ENCODE measurements at places on chromosomes 16 and 17.

- DNase-seq = no peak
Measured at GRCh38 chr17:5027916-5028315, 7.3 kb downstream of the SLC52A1 start.

DNA sequence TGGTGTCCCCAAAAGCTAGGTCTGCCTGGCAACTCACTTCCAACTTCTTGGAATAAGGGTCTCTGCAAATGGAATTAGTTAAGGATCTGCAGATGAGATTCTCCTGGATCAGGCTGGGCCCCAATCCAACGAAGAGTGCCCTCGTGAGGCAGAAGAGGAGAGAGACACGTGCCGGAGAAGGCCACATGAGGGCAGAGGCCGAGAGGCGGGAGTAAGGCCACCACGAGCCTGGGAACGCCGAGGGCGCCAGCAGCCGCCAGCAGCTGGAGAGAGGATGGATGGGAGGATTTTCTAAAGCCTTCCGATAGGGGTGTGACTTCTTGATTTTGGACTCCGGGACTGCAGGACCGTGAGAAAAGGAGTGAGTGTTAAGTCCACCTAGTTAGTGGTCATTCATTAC lies 76.3 kb downstream of the JPH3 start:
- no peak for DNase-seq

DNA sequence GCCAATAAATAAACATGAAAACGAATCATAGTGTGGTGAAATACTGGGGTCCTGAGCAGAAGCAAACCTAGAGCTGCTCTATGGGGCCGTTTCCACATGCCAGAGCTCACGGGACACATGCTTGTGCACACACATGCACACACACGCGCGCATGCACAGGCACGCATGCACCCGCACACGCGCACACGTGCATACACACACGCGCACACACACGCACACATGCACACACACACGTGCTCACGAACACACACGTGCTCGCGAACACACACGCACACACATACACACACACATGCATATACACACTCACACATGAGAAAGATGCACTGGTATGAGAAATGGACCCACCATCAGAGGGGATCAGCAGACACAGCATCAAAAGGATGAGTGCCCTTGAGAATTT lies 52.2 kb upstream of the DNAJA2 start:
- DNase-seq = no peak

GRCh38 chr16:84434800-84435199 lies 66.5 kb downstream of the ATP2C2 start:
- no peak for DNase-seq

GRCh38 chr17:15121426-15121825 lies 143.7 kb downstream of the PMP22 start:
- no peak for DNase-seq

DNA sequence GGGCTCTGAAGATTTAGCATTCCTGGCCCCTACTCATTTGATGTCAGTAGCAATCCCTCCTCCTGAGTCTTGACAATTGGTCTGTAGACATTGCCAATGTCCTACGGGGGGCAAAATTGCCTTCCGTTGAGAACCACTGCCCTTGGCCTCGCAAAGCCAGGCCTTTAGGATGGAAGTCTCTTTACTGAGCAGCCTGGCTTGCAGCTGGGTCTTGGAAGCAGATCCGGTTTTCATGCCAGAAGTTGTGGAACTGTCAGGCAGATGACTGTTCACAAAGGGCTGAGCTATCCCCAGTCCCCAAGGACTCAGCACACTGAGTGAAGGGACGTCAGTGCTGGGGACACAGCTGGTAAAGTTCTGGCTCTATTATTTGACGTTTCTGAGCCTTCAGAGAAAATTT lies 83.2 kb downstream of the WSCD1 start:
- no peak for DNase-seq

DNA sequence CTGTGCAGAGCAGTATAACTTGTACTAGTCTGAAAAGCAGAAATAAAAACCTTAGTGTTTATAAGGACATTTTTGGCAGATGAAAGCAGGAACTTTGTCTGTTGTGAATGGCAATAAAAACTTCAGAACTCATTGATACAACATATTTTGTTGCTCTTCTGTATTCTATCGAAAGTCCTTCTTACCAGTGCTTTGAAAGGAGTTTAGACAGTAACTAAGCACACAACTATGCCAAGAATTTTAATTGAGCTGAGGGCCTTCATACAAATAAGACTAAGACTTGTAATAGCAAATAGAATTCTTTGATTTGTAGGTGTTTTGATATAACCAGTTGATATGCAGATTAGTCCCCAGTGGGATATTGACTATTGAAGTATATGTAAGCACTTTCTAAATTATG lies 308.4 kb downstream of the ZFHX3 start:
- DNase-seq = no peak

DNA sequence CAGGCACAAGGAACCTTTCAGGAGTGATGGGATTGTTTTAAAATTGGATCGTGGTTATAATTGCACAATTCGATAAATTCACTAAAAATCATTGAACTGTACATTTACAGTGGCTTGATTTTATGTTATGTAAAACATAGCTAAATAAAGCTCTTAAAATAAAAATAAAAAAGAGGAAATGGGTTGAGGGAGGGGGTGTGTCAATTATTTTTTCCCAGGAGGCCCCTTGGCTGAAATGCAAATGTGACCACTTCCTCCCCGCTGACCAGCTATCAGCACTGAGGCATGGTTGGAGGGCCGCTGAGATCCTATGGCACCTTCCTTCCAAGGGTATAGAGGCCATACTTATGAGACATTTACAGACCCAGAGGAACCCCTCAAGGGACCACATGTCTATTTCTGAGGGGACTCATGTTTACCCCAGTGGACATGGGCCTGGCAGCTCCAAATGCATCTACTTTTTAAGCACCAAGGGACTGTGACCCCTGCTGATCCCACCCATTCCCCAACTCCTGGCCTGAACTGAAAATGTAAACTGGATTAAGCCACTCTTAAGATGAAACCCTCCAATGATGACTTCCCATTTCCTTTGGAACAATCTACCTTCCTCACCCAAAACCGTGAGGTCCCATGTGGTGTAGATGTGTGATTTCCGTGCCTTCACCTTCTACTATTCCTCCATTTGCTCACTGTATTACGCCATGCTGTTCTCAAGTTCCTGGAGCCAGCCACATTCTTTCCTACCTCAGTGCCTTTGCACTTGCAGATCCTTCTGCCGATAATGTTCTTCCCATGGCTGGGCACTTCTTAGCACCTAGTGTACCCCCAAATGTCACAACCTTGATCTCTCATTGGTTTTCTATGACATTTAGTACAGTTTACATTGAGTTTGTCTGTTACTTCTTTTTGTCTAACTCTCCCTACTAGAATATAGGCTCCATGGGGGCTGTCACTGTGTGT lies 2.8 kb upstream of the IL21R start:
- no peak for DNase-seq

- DNase-seq = no peak
Measured at GRCh38 chr17:76237859-76238313, 2.4 kb downstream of the RNF157 start.
